ENCODE measurements at places on chromosomes 1 and 21.

DNA sequence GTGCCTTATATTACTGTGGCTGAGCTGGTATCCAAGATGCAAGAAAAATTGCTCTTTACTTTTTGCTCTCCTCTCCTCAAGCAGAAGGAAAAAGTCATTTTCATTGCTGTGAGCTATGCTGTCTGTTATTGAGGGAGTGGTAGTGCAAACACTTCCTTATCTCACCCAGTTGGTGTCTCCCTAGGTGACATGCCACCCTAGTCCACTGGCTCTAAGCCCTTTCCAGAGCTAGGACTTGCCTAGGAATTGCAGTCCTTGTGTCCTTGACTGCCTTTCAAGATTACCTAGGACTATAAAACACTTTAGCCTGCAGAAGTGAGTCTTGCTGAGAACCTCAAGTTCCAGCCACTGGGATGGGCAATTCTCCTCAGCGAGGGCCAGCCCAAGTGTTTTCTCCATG is 458.3 kb downstream of the MRPL39 start:
- no peak for DNase-seq

DNA sequence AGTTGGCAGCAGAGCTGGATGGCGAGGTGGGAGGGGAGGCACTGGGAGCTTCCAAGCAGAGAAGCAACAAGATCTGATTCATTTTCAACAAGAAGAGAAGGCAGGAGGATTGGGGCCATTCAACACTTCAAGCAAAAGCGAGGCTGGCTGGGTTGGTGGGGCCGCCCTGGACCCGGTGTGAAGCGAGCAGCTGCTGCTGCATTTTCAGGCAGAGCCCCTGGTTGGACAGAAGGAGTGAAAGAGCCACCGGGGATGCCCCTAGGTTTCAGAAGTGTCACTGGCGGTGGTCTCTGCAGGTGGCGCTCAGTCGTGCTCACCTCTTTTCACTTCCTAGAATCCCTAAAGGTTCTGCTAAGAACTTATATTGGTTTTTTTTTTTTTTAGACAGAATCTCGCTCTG is 18.0 kb downstream of the SLC2A7 start:
- no peak for DNase-seq

DNA sequence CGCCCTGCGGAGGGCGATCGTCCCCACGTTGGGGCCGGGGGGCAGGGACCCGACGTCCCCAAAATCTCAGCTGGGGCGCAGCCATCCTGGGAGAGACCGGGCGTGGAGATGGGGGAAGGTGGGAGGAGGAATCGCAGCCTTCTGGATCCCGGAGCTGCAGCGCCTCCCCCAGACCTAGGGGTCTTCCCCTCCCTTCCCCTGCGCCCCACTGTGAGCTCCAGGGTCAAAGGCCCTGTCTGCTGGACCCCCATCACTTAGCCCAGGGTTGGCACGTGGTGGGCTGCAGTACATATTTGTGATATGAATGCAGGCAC is 90.2 kb upstream of the VAMP3 start:
- DNase-seq = no peak

DNA sequence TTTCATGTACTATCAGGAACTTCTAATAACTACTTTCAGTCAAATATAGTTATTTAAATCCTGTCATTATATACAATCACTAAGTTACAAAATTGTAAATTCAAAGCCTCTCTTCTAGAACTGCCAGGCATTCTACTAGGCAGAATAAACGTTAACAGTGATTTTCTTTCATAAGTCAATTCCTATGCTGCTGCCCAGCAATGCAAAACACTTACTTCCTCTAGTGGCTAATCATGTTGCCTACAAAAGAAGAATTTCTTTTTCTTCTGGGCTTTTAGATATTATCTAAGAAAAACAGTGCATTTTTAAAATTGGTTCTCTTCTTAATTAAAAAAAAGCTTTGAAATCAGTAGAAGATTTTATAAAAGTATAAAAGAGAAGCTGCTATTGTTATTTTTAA is 509.8 kb upstream of the ADAMTS5 start:
- DNase-seq = no peak

GRCh38 chr1:47841356-47841755 is 155.8 kb downstream of the TRABD2B start:
- DNase-seq = no peak

DNA sequence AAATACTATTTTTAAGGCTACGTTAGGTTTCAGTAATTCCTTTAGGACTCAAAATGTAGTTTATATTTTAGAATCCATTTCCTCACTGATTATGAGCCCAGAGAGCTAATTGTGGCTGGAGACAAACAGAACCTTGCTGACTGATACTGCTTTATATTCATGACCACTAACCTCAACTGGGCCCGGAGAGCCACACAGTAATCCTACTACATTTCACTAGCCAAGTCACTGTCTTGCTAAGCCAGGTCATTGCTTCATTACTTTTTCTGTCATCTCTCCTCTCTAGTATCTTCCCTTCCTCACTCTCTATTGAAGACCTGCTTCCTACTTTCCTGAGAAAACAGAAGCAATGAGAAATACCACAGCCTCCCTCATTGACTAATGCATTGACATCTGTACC is 24.7 kb downstream of the IL23R start:
- no peak for DNase-seq

DNA sequence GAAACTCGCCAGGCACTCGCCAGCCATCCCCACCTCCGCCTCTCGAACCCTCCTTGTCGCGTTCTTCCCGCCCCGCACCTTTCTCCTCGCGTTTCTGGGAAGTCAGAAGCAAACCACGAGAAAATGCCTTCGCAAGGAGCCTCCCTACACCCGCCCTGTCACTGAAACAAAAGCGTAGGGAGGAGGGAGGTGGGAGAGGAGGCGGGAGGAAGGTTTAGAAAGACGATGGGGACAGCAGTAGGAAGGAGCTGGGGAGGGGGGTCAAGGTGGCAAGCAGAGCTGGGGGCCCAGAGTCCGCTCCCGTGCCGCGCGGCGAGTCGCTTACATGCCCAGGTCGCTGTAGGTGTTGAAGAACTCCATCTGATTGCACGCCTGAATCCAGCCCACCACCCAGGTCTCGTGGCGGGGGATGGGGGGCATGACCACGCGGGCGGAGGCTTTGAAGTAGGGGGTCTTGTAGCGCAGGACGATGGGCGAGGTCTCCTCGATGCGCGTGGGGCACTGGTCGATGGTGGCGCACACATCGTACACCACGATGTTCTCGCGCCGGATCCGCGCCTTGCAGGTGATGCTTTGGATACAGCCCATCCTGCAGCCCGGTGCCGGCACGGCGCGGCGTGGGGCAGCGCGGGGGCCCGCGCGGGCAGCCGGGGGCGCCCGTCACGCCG is 1.0 kb downstream of the FAM78B start:
- DNase-seq = no peak

- no peak for DNase-seq
Measured at GRCh38 chr1:106897976-106898375, 158.5 kb upstream of the PRMT6 start.

- DNase-seq = no peak
Measured at GRCh38 chr1:190277107-190277506, 200.6 kb downstream of the BRINP3 start.

GRCh38 chr1:234987415-234988154 is 141.1 kb downstream of the TOMM20 start:
- no peak for DNase-seq
